ENCODE measurements at places on chromosomes 7 and 10.

DNA sequence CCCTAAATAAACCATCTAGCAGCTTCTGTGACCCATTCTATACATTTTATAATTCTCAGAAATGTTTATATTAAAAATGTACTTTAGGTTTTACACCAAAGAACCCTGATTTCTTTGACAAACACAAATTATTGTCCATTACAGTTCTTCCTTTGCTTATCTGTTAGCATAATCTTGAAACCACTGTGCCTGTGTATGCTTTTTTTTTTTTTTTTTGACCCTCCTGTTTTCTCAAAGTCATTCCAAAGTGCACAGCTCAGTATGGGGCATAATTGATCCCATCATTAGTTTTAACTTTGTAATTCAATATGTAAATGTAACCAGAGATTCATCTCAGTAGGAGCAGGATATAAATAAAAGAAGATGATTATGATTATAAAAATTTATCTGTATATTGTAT is 229.3 kb downstream of the DGKB start:
- no peak for DNase-seq

DNA sequence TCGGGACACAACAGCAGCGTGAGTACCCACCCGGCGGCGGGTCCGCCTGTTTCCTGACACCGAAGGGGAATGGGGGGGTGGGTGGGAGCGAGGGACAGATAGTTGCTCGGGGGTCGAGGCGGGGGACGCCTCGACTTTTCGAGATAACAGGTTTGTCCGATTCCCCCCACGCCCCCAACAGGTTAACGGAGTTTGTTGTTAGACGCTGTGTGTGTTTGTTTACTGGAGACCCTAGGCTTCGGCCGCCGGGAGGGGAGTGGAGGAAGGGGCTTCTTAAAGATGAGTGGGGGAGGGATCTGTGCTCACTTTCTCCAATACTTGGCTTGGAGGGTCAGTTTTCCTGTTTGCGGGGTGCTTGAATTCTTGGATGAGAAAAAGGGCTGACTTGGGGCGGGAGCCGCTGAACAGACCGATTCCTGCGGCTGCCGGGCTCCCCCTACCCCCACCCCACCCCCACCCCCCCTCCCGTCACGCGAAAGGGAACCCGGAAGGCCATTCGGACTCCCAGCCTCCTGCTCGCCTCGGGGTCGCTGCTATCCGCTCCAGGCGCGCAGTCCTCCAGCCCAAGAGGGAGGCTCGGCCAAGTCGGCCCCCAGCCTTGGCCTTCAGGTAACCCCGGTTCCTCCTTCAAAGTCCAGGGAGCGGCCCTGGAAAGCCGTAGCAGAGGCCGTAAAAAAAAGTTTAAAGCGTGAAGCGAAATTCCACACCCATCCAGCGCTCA is 1.0 kb downstream of the SORCS3 start:
- no peak for DNase-seq

GRCh38 chr10:5968037-5968680 is 9.2 kb downstream of the IL15RA start:
- DNase-seq: no peak

- DNase-seq: peak; percentile 14
These were observed 1.4 kb downstream of the FGFBP3 start for GRCh38 chr10:91907914-91908336.

- DNase-seq: no peak
These were observed 82.1 kb downstream of the SLC37A3 start for GRCh38 chr7:140316165-140316661.

GRCh38 chr10:6445671-6446316 is 134.3 kb downstream of the PRKCQ start:
- peak; percentile 38 for DNase-seq

- DNase-seq: no peak
These were observed 59.7 kb downstream of the GPR85 start for GRCh38 chr7:113026941-113027340.

DNA sequence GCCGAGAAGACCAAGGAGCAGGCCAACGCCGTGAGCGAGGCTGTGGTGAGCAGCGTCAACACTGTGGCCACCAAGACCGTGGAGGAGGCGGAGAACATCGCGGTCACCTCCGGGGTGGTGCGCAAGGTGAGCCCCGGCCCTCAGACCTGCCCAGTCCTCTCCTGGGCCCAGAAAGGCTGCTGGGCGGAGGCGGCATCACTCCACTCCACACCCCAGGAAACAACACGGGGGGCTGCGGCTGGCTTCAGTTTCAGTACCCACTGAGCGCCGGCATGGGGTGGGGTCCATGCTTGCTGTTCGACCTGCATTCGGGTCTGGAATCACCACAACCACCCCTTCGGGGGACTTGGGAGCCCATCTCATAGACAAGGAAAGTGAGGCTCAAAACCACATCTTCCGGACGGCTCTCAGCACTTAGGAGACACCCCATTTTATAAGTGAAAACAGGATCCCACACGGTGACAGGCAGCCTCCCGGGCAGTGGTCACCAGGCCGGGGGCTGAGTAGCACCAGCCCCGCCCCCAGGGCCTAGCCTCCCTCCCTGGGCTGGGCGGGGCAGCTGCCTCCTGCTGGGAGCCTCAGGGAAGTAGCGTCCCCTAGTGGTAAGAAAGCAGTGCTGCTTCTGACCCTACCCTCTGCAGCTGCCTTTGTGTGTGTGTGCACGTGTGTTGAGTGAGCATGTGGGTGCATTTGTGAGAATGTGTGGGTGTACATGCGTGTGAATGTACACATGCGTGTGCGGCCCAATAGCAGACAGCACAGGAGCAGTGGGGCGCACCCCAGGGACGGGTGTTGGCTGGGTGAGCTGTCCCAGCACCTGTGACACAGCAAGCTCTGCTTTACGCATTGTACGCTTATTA is 1.8 kb downstream of the SNCG start:
- peak; percentile 84 for DNase-seq

DNA sequence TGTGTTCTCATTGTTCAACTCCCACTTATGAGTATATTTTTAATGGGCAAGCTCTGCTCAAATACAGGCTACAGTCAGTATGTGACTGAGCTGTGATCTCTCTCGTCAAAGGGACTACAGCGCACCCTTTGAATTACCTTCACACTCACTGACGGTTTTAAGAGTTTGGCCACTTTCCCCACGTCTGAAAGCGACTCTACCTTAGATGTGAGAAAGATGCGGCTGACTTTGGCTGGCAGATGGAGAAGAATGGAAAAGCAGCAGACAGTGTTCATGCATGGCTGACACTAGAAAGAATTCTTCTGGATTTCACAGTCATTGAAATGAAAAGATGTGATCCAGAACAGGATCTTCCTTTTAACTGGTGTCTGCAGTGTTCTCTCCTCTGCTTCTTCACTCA is 2.0 kb upstream of the ATRNL1 start:
- no peak for DNase-seq

GRCh38 chr10:133253361-133253955 is 15.8 kb downstream of the VENTX start:
- no peak for DNase-seq

GRCh38 chr10:102289356-102289755 is 44.0 kb downstream of the GBF1 start:
- DNase-seq: no peak

GRCh38 chr7:88106434-88106833 is 113.4 kb downstream of the SRI start:
- DNase-seq: no peak

GRCh38 chr10:82750538-82750937 is 875.5 kb downstream of the NRG3 start:
- no peak for DNase-seq

GRCh38 chr10:126634347-126634746 is 36.1 kb downstream of the C10orf90 start:
- DNase-seq: no peak

- no peak for DNase-seq
These were observed 9.6 kb upstream of the KIF5B start for GRCh38 chr10:32065856-32066255.

- DNase-seq: no peak
These were observed 1.4 kb upstream of the KLF6 start for GRCh38 chr10:3786295-3787015.

DNA sequence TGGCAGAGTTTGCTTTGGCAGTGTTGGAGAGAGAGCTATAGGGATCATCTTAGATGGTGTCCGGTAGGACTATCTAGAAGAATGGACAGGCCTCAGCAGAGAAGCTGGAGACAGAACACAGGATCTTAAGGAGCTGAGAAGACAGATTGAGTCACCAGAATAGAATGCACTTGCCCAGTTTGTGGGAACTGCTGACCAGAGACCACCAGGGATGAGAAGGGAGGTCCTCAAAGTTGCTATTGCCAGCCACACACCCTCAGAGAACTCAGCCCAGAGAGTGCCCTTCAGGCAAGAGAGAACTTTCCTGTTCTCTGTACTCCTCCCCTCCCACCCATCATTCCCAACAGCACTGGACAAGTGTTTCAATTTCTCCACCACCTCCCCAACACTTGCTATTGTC is 25.3 kb upstream of the GALNT11 start:
- no peak for DNase-seq

DNA sequence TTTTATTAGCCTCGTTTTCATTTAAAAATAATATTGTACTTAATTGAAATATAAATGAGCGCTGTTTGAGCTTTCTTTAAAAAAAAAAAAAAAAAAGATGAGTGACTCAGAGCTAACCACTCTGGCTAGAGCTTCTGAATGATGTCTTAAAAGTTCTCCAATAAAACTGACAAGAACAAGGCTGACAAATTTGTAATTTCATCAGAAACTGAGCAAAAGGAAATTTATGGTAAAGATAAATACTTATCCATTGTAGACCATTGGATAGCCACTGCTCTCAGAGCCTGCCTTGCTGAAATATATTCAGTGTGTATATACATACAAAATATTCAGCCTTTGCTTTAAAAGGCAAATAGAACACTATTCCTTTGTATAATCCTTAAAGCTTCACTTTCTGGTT is 91.2 kb upstream of the OIT3 start:
- DNase-seq: no peak

- DNase-seq: no peak
These were observed 2.1 kb downstream of the CAV2 start for GRCh38 chr7:116501425-116502167.

DNA sequence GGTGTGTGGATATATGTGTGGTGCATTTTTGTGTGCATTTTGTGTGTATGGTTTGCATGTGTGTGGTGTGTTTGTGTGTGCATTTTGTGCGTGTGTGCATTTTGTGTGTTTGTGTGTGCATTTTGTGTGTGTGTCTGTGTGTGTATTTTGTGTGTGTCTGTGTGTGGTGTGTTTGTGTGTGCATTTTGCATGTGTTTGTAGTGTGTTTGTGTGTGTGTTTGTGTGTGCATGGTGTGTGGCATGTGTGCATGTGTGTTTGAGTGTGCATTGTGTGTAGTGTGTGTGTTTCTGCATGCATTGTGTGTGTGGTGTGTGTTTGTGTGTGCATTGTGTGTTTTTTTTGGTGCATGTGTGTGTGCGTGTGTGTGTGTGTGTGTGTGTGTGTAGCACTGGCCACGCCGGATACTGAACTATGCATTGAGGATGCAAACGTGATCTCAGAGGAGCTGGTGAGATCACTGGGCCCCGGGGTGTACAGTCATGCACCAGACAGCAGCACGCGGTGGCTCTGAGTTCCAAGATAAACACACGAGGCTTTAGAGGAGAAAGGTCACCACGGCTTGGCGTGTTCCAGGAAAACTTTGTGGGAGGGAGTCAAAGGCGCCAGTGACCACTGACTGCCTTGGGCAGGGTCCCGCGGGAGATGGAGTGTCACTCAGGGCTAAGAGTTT is 106.6 kb upstream of the SHH start:
- peak; percentile 37 for DNase-seq

DNA sequence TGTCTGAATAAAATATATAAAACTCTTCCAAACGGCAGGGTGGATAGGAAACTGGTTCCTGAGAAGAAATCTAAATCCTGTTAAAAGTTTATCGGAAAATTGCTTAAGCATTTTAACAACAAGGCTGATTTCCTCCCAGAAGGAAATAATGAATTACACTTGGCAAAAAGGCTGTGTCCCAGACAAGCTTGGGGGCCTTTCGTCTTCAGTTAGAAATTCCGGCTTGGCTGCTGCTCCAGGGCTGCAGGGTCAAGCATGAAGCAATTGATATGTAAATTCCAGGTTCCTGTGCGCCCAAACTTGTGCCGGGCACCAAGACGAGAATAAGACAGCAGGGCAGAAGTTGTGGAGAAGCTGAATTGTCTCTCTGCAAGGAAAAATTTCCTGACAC is 38.0 kb upstream of the LBX1 start:
- DNase-seq: no peak

- no peak for DNase-seq
These were observed 25.9 kb downstream of the PFKFB3 start for GRCh38 chr10:6228647-6229046.

- DNase-seq: no peak
These were observed 251.2 kb upstream of the MDFIC start for GRCh38 chr7:114670676-114671075.

DNA sequence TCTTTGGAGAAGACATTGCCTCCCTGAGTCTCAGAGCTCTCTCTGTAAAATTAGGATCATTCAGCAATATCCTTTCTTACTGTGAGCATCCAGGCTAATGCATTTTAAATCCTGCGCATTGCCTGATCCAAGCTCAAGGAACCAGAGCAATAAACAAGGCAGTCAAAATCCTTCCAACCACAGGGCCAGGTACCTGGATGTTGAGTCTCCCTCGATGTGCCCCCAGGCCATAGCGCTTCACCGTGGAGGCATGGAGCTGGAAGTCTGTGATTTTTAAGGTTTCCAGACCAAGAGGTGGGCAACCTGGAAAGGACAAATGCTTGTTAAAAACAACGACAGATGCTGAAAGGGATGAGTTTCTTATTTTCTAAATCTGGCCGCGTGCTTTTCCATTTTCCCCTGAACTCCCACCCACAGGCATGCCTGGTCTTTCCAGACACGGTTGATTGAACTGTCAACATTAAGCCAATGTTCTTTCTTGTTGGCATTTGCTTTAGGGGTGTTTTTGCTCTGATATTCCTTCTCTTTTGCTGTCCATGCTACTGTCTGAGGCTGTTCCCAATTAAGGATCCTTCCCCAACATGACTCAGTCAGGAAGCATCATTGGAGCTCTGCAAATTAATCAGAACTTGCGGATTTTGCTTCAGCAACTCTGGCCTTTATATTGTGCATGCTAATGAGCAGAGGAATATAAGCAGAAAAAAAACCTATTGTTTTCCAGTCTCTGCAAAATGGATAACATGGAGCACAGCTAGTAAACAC is 29.0 kb downstream of the CPXM2 start:
- no peak for DNase-seq

GRCh38 chr7:35874886-35875285 is 74.0 kb downstream of the SEPTIN7 start:
- DNase-seq: no peak

GRCh38 chr10:103761075-103761920 is 94.1 kb downstream of the SH3PXD2A start:
- DNase-seq: no peak

- no peak for DNase-seq
These were observed 113.6 kb downstream of the LSMEM1 start for GRCh38 chr7:112594397-112594796.

DNA sequence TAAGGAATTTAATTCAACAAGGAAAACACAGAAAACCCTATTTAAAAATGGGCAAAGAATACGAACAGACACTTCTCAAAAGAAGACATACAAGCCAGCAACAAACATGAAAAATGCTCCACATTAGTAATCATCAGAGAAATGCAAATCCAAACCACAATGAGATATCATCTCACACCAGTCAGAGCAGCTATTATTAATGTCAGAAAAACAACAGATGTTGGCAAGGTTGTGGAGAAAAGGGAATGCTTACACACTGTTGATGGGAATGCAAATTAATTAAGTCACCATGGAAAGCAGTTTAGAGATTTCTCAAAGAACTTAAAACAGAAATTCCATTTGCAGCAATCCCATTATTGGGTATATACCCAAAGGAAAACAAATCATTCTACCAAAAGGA is 55.2 kb downstream of the GCC1 start:
- DNase-seq: no peak
